ENCODE measurements at places on chromosomes 2 and 18.

GRCh38 chr2:46858702-46859090 is 56.9 kb downstream of the MCFD2 start:
- DNase-seq, result no peak

GRCh38 chr2:204982303-204982702 is 437.0 kb downstream of the PARD3B start:
- no peak for DNase-seq

DNA sequence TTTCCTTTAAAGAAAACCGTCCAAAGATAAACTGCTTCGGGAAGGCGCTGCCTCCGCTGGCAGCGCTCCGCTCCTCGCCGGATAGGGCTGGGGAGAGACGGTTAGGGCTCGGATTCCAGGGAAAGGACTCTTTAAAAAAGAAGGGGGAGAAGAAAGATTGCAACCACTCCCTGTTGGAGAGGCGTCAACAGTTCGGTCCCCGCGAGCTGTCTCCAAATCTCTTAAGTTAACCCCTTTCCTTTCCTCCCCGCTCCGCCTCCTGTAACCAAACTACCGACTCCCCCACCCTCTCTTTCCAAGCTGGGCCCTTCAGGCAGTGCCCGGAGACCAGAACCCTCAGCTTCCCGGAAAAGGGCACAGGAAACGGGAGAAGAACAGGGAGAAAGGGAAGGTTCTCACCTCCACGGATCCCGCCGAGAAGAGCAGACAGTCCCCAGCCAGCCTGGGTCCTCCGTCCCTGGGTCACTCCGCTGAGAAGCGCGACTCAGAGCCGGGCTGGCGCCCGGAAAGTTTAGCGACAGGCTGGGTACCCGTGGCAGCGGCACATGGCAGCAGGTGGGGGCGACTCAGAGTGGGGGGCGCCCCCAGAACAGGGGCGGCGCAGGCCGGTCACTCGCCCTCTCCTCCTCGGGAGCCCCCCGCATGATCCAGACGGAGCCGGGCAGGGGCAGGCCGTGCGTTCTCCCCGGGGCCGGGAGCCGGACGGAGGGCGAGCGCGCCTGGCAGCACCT is 675 bp downstream of the FZD5 start:
- no peak for DNase-seq

GRCh38 chr2:185441486-185442005 is 297.1 kb upstream of the FSIP2 start:
- no peak for DNase-seq

GRCh38 chr2:174597009-174597344 is 627 bp downstream of the WIPF1 start:
- no peak for DNase-seq

DNA sequence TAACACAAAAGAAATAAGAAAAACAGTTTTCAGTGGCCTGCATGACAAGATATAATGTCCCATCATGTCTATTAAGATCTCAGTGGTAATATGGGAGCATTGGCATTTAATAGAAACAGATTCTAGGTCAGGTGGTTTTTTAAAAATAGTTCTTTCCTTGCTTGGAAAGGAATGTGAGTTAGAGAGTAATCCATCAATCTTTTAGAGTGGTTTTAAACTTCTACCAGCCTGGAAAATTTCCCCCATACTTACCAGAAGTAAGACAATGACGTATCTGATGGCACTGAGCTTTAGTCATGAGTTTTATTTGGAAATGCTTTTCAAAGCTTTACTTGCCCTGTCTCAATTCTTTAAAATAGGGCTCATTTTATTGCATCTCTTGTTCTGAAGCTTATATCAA is 441.7 kb upstream of the SMIM21 start:
- no peak for DNase-seq

GRCh38 chr2:136000502-136000901 is 15.1 kb upstream of the DARS1 start:
- DNase-seq, result no peak

- DNase-seq, result no peak
Measured at GRCh38 chr2:182980115-182980514, 58.1 kb downstream of the NCKAP1 start.

DNA sequence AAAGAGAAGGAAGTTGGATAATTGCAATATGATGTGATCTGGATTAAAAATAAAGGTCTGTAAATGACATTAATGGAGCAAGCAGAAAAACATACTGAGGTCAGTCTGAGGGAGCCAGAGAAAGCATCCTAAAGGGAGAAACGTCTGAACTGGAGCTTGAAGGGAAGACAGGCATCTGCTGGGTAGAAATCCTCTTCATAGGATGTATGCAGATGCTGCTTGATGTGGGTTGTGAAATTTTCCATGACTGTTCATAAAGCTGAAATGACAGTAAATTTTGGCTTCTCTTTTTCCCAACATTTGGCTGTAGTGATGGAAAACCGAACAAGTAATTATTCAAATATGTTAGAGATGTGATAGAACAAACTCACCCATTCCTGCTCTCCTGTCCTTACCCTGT is 287.6 kb downstream of the CAMKMT start:
- no peak for DNase-seq

- DNase-seq, result no peak
Measured at GRCh38 chr2:212956665-212957607, 194.5 kb downstream of the IKZF2 start.

DNA sequence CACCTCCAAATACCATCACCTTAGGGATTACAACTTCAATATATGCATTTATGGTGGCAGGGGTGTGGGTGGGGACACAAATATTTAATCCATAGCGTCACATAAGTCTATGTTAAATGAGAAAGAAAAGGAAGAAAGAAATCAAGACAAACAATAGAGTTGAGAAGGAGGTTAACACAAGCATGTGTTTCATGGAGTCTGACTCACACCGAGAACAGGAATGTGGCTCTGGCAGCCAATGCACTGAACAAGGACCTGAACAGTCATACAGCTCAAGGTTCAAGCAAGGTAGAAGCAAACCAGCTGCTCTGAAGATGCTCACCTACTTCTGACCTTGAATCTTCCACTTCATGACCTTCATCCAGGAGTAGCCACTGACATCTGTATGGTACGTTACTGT is 36.2 kb upstream of the LPIN1 start:
- no peak for DNase-seq

DNA sequence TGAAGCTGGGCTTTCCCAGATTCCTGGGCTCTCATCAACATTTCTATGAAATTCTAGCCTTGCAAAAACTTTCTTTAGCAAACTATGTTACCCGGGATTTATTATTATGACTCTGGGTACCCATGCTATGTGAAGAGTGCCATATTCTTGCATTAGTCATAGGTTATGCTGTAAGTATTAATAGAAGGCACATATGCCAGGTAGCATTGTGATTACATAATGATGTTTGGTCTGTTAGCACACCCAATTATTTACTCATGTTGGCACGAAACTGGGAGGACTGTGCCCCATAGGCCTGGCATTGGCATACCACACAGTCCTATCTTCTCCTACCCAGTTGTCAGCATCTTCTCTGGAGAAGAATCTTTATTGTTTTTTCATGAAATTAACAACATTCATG is 171.0 kb downstream of the SLC4A3 start:
- no peak for DNase-seq

- DNase-seq, result no peak
Measured at GRCh38 chr18:44651478-44651877, 29.2 kb upstream of the SETBP1 start.

DNA sequence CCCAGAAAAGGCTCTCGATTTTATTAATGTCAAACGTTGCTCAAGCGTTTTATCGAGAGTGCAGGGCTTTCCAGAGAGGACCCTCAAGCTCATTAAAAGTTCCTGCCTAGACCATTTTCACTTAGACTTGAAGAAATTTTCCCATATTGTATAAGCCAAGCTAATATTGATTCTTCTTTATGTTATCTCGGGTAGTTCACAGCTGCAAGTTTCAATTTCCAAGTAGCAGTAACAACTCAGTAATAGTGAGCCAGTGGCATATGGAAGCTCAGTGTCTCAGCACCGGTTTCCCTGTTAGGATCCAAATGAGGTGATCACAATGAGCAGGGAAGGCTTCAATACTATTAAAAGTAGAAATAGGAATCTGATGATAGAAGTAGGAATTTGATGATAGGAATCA is 274.5 kb downstream of the TMX3 start:
- no peak for DNase-seq

DNA sequence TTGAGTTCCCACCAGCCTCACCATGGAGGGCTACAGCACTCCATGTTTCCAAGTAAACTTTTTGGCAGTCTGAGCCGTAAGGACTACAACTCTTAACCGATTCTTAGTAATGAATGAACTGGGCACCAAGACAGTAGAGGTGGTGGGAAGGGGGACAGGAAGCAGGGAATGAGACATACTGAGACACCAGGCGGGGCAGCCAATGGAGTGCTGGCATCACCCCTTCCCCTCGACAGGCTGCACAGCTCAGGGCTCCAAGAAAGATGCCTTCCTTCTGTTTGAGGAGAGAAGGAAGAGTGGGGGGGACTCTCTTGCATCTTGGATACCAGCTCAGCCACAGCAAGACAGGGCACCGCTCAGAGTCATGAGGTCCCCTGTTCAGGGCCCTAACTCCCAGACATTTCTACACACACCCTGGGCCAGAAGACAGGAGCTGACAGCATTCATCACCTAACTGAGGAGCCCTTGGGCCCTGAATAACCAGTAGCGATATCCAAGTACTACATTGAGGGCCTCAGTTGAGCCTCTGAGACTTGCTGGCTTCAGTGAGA is 45.2 kb downstream of the USP34 start:
- no peak for DNase-seq

DNA sequence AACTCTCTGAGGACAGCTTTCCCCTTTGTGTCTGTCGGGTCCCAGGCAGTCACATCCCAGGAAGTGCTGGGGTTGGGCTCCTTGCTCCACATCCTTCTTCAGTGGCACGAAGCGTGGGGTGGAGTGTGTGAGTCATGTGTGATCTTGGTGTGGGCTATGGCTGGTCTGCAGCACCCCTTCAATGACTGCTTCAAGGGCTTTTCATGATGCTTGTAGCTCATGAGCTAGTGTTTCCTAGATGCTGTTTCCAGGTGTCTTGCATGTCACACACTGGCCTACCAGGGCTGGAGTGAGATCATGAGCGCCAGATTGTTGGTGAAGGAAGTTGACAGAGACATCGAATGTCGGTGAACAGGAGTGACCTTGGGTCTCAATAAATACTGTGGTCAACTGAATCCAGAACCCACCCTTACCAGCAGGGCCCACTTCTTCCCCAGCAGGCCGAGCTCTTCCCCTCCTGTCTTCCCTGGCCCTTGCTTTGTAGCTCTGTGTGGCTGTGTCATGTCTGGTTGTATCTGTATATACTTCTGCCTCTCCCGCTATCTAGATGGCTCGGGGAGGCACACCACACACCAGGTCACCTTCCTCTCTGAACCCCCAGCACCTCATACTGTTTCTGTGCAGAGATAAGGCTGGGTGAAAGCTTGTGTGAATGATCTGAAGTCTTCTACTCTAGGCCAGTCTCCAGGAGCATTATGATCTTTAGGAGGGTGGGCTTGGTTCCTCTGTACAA is 3.8 kb downstream of the C2orf92 start:
- DNase-seq, result no peak

DNA sequence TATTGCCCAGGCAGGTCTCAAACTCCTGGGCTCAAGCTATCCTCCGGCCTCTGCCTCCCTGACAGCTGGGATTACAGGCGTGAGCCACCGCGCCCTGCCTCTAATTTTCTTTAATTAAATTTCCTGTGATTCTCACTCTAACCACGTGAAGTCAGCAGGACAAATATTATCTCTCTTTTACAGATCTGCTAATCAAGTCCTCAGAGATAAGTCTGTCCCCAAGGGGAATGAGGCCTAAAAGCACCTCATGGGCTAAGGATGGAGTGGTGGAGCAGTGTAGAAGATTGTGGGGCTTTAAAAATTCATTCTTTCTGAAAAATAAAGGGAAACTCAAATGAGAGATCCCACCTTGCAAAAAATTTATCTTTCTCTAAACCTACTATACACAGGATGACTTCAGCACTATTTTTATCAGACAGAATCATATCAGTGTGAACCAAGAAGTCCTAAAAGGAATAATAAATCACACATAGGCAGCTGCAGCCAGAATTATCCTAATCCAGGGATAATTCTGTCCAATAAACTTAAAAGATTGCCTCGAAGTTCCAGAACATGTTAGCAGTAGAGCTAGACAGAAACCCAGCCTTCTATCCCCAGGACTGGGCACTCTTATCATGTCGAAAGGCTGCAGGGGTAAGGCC is 38.3 kb upstream of the BMPR2 start:
- no peak for DNase-seq

GRCh38 chr2:239375278-239376061 is 25.4 kb downstream of the HDAC4 start:
- no peak for DNase-seq

- no peak for DNase-seq
Measured at GRCh38 chr2:42907835-42908234, 115.5 kb upstream of the HAAO start.

- no peak for DNase-seq
Measured at GRCh38 chr18:33751613-33752221, 173.7 kb downstream of the ASXL3 start.

- no peak for DNase-seq
Measured at GRCh38 chr2:239983004-239983778, 42.0 kb downstream of the NDUFA10 start.

DNA sequence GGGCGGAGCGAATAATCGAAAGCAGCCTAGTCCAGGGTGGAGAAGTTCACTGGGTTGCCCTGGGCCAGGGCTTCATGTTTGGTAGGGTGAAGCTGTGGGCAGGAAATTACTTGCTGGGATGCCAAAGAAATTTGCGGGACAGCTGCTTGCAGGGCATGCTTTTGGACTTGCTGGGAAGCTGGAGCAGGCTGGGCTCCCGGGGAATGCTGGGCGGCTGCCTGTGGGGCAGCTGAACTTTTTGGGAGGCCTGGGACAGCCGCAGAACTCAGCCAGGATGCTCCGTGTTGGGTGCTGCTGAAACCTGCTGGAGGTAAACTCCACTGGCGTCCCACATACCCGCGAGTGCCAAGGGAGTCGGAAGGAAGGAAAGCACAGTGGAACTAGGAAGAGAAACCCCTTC is 31.9 kb downstream of the ASB1 start:
- no peak for DNase-seq

GRCh38 chr18:73897517-73897916 is 250.1 kb downstream of the FBXO15 start:
- DNase-seq, result no peak

DNA sequence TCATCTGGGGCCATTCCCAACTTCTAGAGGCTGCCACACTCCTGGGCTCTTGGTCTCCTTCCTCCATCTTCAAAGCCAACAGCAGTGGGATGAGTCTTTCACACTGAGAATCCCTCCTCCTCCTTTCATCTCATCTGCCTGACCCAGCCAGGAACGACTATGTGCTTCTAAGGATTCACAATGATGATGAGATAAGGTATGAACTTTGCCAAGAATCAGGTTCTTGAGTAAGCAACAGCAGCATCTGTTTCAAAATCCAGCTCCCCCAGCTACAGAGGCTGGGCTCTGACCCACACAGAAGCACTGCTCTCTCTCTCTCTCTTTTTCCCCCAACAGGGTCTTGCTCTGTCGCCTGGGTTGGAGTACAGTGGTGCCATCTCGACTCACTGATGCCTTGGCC is 46.4 kb downstream of the TIMM21 start:
- no peak for DNase-seq
